Endodermal cell (in vitro differentiated cells): ENCODE measurements at places on chromosomes 13 and 19. TPM values are rescaled to one million over a fixed set of nuclear protein-coding genes. Genes with fewer than 3 reads are reported as not detected.

DNA sequence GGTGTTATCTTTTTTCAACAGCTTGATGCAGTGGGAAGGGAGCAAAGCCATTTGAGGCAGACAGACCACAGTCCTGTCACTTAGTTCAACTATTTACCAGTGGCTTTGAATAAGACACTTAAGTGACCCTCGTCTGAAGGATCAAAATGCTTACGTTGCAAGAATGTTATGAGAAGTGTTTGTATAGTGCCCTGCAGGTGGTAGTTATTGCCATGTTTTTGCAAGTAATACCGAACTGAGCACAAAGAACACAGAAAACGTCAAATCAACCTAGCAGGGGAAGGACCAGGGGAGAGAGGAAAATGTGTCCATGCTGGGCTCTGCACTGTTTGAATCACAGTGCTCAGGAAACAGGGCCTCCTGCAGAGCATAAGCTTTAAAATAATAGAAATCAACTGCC, 2.8 kb downstream of the SOHLH2 start:
- no peak overlapping the region for H3K4me3 ChIP-seq
- DNase-seq: no peak
- H3K27me3 ChIP-seq: no peaks in the 10 kb centered on the region
- no peaks in the 10 kb centered on the region for H3K36me3 ChIP-seq
- H3K4me1 ChIP-seq: no peaks in the 10 kb centered on the region

GRCh38 chr13:88456151-88456550, 785.0 kb downstream of the SLITRK5 start:
- H3K27ac ChIP-seq: no peak overlapping the region
- DNase-seq: no peak
- no peaks in the 10 kb centered on the region for H3K27me3 ChIP-seq
- no peak overlapping the region for H3K4me3 ChIP-seq

Gene OR7D2
- 0.40 and 0.41 TPM in 2 replicates for total RNA-seq

DNA sequence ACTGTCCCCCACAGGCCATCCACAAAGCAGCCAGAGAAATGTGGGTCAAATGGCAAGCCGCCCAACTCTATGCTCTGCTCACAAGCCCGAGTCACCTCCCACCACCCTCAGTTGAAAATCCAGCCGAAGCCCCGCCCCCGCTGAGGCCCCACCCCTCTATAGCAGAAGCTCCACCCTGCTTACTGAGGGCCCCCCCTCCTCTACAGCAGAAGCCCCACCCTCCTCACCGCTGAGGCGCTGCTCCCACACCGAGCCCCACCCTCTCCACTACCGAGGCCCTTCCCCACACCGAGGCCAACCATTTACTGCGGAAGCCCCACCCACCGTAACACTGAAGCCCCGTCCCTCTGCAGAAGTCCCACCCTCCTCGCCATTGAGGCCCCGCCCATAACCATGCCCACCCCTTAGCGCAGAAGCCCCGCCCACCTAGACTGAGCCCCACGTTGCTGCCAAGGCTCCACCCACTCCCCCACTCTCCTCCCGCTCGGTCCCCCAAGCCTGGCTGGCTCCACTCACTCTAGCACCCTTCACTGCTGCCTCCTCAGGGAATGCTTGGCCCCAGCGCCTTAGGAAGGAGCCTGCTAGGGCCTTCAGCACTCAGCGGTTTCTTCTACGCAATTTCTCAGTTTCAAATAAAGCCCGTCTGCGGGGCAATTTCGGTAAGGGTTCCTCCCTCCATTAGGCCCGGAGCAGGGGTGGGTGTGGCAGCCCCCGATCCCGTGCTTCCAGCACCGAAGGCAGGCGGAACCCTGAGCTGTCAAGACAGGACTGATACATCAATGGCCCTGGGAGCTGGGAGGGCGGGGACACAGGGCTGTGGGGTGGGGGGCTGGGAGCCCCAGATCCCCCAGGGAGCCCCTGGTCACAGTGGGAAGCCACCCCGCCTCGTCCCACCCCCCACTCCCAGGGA, 9.0 kb upstream of the MYDGF start:
- no peak overlapping the region for H3K27ac ChIP-seq
- DNase-seq: peak; percentile 98
- peaks cover 26% of the 10 kb centered on the region for H3K36me3 ChIP-seq
- no peaks in the 10 kb centered on the region for H3K4me1 ChIP-seq

DNA sequence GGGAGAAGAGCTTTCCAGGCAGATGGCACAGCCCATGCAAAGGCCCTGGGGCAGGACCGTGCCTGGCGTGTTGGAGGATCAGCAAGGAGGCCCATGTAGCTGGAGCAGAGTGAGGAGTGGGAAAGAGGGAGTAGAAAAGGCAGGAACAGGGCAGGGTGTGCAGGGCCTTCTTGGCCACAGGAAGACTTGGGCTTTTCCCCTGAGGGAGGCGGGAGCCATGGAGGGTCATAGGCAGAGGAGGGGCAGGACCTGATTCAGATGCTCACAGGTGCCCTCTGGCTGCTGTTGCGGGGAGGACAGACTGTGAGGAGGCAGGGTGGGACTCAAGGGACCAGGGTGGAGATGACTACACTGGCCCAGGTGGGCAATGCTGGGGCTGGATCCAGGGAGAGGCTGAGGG, 13.8 kb upstream of the PTPRS start:
- H3K27ac ChIP-seq: no peak overlapping the region
- no peaks in the 10 kb centered on the region for H3K36me3 ChIP-seq
- no peak overlapping the region for H3K4me3 ChIP-seq
- no peaks in the 10 kb centered on the region for H3K27me3 ChIP-seq
- DNase-seq: peak; percentile 82
- H3K4me1 ChIP-seq: no peaks in the 10 kb centered on the region

- H3K27ac ChIP-seq: no peak overlapping the region
- H3K27me3 ChIP-seq: no peaks in the 10 kb centered on the region
- H3K36me3 ChIP-seq: no peaks in the 10 kb centered on the region
- H3K4me3 ChIP-seq: no peak overlapping the region
These were observed 101.6 kb downstream of the IRS2 start for GRCh38 chr13:109684824-109685202.

Gene OR10H1
- total RNA-seq: not detected in 3 replicates

DNA sequence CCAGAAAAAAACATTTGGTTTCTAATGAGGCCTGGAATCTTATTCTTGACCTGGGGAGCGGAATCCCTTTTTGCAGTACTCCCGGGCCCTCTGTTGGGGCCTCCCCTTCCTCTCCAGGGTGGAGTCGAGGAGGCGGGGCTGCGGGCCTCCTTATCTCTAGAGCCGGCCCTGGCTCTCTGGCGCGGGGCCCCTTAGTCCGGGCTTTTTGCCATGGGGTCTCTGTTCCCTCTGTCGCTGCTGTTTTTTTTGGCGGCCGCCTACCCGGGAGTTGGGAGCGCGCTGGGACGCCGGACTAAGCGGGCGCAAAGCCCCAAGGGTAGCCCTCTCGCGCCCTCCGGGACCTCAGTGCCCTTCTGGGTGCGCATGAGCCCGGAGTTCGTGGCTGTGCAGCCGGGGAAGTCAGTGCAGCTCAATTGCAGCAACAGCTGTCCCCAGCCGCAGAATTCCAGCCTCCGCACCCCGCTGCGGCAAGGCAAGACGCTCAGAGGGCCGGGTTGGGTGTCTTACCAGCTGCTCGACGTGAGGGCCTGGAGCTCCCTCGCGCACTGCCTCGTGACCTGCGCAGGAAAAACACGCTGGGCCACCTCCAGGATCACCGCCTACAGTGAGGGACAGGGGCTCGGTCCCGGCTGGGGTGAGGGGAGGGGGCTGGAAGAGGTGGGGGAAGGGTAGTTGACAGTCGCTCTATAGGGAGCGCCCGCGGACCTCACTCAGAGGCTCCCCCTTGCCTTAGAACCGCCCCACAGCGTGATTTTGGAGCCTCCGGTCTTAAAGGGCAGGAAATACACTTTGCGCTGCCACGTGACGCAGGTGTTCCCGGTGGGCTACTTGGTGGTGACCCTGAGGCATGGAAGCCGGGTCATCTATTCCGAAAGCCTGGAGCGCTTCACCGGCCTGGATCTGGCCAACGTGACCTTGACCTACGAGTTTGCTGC, at the start of gene ICAM4:
Gene ICAM4 (plus strand): TSS at position 153 of the 935 bp plus-strand sequence. CDS start 58 bp downstream, at position 211.
- H3K4me1 ChIP-seq: peaks cover 3% of the 10 kb centered on the region
- no peak within 1 kb of the TSS for H3K4me3 ChIP-seq
- DNase-seq: peak; percentile 83
- H3K36me3 ChIP-seq: no peaks in the 10 kb centered on the region

Gene PSG6
- not detected in 3 replicates for total RNA-seq

- no peaks in the 10 kb centered on the region for H3K4me1 ChIP-seq
- no peaks in the 10 kb centered on the region for H3K27me3 ChIP-seq
- DNase-seq: peak; percentile 54
- peak overlapping the region; percentile 94 for H3K4me3 ChIP-seq
- H3K36me3 ChIP-seq: no peaks in the 10 kb centered on the region
- H3K27ac ChIP-seq: no peak overlapping the region
These were observed 539 bp downstream of the PLD3 start for GRCh38 chr19:40348961-40349507.

DNA sequence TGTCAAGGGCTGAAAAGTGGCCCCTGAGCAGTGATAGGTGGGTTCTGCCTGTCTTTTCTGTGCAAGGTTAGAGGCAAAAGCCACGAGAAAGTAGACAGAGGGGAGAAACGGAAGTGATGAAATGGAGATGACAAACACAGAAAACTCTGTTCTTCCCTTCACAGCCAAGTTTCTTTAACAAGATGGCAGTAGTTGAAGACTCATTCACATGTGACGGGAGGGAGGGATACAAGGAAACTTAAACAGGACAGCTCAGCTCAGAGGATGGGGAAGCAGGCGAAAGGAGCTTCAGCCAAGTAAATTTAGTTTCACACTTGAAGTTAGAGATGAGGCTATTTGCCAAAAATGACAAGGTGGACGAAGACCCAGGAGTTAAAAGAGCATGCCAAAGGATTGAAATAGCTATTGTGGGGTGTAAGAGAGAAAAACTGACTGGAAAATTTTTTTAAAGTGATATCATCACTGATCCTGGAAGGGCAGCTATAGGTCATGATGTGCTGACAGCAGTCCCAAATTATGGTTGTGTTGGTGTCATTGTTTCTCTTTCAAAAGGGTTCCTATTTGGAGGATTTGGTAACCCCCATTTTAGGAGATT, 347.9 kb downstream of the EFNB2 start:
- H3K27me3 ChIP-seq: no peaks in the 10 kb centered on the region
- H3K27ac ChIP-seq: no peak overlapping the region
- no peaks in the 10 kb centered on the region for H3K4me1 ChIP-seq
- DNase-seq: no peak
- no peaks in the 10 kb centered on the region for H3K36me3 ChIP-seq

Gene GRIK5
- 21.6 and 22.6 TPM in 2 replicates for total RNA-seq

DNA sequence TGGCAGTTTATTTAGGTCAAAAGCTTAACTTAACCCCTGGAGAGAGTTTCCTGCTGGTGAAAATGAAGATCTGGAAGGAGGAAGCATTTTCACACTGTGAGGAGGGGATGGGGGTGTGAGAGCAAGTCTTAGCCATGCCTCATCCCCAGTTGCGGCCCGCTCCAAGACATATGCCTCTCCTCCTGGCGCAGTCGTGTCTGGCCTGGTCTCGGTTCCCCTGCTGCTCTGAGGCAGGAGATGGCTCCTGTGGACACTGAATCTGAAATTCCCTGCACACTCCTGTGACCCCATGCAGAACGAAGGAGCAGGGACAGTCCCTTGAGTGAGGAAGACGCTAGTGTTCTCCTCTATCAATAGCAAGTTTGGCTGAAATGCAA, 360 bp upstream of the ZNF69 start:
- H3K27ac ChIP-seq: peak overlapping the region; percentile 98
- peaks cover 24% of the 10 kb centered on the region for H3K36me3 ChIP-seq
- DNase-seq: no peak
- H3K4me3 ChIP-seq: peak overlapping the region; percentile 94
- H3K27me3 ChIP-seq: no peaks in the 10 kb centered on the region
- no peaks in the 10 kb centered on the region for H3K4me1 ChIP-seq

DNA sequence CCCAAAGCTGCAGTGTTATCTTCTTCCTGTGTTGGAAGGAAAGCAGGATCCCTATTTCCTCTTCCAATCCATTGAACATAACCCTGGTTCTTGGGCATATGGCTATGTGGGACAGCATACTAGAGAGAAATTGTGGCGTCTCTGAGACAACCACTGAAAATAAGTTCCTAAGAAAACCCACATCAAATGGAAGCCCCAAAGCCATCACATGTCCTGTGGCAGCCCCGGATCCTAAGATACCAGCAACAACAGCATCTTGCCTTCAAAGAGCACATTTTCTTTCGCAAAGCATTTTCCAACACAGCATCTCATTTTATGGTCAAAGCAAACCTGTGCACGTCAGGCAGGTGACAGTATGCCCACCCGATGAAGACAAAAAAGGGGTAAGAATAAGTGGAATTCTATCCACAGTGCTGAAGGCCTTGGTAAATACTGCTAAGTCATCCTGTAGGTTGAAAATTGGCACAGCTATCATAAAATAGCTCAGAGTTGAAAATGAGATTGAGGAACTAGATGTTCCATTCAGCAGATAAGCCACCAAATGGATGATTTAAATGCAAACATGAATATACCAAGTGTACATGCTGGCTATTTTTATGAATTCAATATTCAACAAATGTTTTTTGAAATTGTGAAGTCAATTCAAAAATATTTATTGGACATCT, 232.2 kb downstream of the DLEU7 start:
- no peaks in the 10 kb centered on the region for H3K36me3 ChIP-seq
- no peaks in the 10 kb centered on the region for H3K4me1 ChIP-seq
- H3K27ac ChIP-seq: no peak overlapping the region
- peaks cover 88% of the 10 kb centered on the region for H3K27me3 ChIP-seq
- DNase-seq: no peak
- no peak overlapping the region for H3K4me3 ChIP-seq

Gene NKG7
- total RNA-seq: not detected in 3 replicates

- no peak for DNase-seq
- H3K36me3 ChIP-seq: no peaks in the 10 kb centered on the region
- no peak overlapping the region for H3K4me3 ChIP-seq
- no peaks in the 10 kb centered on the region for H3K4me1 ChIP-seq
- no peak overlapping the region for H3K27ac ChIP-seq
These were observed 7.0 kb upstream of the RCN3 start for GRCh38 chr19:49520705-49521319.

Gene LEUTX
- not detected in 2 replicates for total RNA-seq

DNA sequence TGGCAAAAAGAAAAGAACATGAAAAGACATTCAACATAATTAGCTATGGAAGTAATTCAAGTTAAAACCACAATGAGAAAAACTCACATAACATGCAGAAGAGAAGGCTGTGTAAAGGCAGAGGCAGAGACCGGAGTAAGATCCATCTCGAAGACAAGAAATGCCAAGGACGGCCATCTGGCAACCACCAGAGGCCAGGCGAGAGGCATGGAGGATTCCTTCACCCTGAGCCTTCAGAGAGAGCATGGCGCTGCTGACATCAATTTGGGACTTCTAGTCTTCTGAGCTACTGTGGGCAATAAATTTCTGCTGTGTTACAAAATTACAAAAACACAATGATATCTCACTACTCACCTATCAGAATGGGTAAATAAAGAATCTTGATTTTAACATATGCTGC, 381.0 kb downstream of the TSHZ3 start:
- H3K4me1 ChIP-seq: no peaks in the 10 kb centered on the region
- H3K27ac ChIP-seq: no peak overlapping the region
- no peak overlapping the region for H3K4me3 ChIP-seq
- no peaks in the 10 kb centered on the region for H3K27me3 ChIP-seq
- H3K36me3 ChIP-seq: no peaks in the 10 kb centered on the region

GRCh38 chr19:53989600-53990533, 1.6 kb upstream of the CACNG6 start:
- no peaks in the 10 kb centered on the region for H3K36me3 ChIP-seq
- no peak overlapping the region for H3K4me3 ChIP-seq
- no peak for DNase-seq

- no peak for DNase-seq
- H3K36me3 ChIP-seq: no peaks in the 10 kb centered on the region
- H3K4me3 ChIP-seq: peak overlapping the region; percentile 86
- H3K4me1 ChIP-seq: peaks cover 3% of the 10 kb centered on the region
- H3K27me3 ChIP-seq: peaks cover 45% of the 10 kb centered on the region
- no peak overlapping the region for H3K27ac ChIP-seq
These were observed 993 bp downstream of the RGL3 start for GRCh38 chr19:11418094-11418548.
